Epithelial cell of proximal tubule (primary cell): ENCODE measurements at places on chromosomes 3 and 15. TPM values are rescaled to one million over a fixed set of nuclear protein-coding genes. Genes with fewer than 3 reads are reported as not detected.
A peak's percentile ranks its signal among the peaks of the same experiment; 100 is the strongest.

- peak; percentile 46 for DNase-seq
These were observed 329.9 kb upstream of the ROBO1 start for GRCh38 chr3:80097674-80098073.

DNA sequence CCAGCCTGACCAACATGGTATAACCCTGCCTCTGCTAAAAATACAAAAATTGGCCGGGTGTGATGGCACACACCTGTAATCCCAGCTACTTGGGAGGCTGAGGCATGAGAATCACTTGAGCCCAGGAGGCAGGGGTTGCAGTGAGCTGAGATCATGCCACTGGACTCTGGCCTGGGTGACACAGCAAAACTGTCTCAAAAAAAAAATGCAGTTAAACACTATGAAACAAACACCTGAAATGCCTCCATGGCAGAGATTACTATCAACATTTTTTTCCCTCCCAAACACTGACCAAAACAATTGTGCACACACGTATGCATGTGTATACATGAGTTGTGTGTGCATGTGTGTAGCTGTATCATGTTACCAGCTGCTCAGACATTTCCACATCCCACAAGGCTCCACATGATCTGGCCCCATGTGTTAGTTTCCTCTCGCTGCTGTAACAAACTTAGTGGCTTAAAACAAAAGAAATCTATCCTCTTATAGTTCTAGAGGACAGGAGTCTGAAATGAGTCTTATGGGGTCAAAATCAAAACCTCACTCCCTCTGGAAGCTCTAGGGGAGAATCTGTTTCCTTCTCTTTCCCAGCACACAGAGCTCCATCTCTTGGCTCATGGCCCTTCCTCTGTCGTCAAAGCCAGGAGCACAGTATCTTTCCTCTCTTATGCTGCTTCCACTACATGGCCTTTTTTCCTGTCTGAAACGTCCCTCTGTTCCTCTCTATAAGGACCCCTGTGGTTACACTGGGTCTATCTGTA, 34.5 kb downstream of the SLC41A3 start:
- no peak for DNase-seq

The COX17 gene
- total RNA-seq: 45.3 and 91.1 TPM in 2 replicates

The CLSTN2 gene
- 3.0 and 9.7 TPM in 2 replicates for total RNA-seq

DNA sequence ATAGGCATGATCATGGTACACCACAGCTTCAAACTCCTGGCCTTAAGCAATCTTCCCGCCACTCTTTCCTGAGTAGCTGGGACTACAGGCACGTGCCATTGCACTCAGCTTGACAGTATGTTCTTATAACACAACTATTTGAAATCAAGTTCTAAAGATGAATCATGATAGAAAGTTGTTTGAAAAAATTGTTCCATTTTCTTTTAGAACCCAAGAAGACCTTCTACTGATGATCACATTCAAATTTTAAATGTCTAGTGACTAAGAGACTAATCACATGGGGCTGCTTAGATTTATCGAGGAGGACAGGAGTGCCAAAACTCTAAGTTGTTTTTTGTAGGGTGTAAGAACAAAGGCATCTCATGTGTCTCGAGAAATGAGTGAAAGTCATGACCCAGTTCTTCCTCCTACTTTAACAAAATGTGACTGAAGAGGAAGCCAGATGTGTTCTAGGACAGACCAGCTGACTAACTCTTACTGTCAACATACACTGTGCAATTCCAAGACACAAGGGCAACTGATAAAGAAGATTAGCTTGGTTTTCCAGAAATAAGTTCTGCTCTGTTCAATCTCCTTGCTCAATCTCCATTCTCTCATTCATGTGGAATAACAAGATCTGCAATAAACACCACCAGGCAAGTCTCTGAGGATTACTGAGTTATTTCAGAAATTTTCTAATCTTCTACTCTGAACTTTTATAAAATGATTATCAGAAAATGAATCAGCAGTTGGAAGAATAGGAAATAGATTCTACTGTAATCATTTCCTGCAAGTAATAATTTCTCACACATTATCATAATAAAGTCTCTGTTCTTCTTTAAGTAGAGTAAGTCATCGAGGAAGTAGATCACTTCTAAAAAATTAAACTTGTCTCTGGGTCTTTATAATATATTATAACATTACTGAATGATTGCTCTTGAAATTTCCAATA, 122.6 kb upstream of the CCNL1 start:
- DNase-seq: no peak

GRCh38 chr15:65310431-65311137, 6.1 kb downstream of the RNU5B-1 start:
- no peak for DNase-seq
